ENCODE measurements at places on chromosomes 6 and 20.

GRCh38 chr20:62012631-62013030 lies 53.0 kb downstream of the TAF4 start:
- DNase-seq: no peak

GRCh38 chr20:38985060-38985459 lies 22.9 kb downstream of the DHX35 start:
- no peak for DNase-seq

DNA sequence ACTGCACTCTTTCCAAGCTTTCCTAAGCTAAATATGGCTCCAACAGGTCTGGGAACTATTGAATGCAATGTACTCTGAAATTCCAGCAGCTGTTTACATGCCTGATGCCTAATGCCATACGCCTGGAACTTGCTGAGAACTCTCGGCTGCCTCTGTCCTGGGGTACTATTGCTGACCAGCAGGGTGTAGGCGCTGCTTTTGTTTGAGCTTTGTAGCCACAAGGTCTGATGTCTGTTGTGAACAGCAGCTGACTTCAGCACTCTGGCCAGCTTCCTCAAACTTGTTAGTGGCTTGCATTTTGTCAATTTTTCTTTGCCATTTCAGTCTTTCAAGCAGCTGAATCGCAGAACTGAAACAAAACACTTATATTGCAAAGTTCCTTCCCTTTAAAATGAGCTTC lies 26.7 kb downstream of the SAYSD1 start:
- DNase-seq: peak; percentile 59

DNA sequence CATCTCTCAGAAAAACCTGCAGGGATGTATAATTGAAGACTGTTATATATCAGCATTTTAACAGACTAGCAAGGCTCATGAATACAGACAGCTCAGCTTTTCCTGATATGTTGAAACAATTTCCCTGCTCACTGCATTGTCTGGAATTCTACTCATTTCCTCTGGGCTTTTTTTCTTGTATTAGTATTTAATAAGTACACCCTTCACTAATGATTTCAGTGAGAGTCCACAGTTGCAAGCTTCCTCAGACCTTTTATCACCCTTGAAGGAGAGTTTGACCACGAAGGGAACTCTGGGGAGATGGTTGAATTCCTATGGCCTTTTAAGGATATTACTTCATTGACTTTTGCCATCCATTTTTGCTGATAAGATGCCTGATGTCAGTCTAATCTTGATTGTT lies 248.7 kb downstream of the ADGB start:
- DNase-seq: no peak

GRCh38 chr6:44650947-44651346 lies 263.4 kb downstream of the CDC5L start:
- no peak for DNase-seq

All from astrocyte of the cerebellum (primary cell).